Amniotic epithelial cell (primary cell): ENCODE measurements at places on chromosomes 12 and 14.

DNA sequence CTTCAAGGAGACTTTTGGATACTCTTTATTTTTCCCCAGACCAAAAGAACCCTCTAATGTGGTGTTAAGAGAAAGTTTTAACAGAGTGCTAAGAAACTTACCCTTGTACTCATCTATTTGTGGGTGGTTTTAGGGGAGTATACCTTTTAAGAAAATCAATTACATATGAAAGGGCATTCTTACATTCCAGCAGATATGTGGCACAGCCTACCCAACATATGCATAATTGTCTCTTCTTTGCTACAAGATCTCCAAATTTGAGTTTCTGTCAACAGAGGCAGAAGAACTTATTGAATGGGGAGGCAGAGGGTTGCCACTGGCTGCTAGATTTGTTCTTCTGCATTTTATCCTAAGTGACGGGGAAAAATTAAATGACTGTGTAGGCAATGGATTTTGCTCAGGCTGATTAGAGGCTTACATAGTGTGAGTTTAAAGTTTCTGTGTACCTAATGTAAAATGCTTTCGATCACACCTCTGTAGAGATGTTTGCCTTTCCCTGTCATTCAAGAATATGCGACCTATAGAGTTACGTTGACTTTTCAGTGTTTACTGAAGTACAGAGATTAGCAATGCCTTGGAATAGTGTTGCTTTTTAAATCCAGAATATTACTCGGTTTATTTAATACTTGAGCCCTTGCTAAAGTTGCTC is 54.6 kb downstream of the PROX2 start:
- DNase-seq, result no peak

GRCh38 chr14:52014601-52015267 is 25.4 kb downstream of the RTRAF start:
- DNase-seq, result no peak

- no peak for DNase-seq
These were observed 33.9 kb downstream of the SLC35F4 start for GRCh38 chr14:57831981-57832380.

GRCh38 chr12:32560520-32560919 is 118.6 kb upstream of the DNM1L start:
- no peak for DNase-seq

DNA sequence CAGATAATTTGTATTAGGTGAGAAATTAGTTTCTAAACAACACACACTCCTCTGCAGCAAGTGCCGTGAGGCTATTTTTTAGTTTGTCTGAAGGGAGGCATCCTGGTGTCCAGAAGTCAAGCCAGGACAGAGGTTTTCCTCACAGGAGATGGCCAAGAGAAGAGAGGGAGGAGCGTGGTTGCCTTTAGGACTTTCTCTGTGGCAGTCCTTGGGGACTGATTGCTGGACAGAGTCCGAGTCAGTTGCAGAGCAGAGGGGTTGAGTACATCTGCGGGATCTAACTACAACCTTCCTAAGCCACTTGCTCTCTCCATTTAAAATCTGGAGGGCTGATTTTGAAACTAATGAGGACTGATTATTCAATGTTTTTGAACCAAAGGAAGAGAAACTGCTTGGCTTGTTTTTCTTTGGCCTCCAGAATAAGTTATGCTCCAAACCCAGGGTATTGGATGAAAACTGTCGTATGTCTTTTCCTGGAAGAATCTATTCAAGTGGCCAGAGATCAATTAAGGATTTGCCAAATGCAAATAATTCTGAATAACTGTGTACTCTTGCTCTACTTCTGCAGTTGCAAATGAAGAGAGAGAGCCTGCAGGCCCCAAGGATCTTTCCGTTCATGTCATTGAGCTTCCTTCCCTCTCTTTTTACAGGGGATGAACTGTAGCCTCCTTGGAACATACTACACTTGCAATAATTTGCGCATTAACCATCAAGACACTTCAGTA is 1.2 kb downstream of the SLCO1C1 start:
- no peak for DNase-seq

GRCh38 chr12:19665121-19665900 is 226.0 kb downstream of the AEBP2 start:
- DNase-seq, result no peak

- DNase-seq, result no peak
These were observed 341.1 kb downstream of the EMP1 start for GRCh38 chr12:13537623-13538022.

DNA sequence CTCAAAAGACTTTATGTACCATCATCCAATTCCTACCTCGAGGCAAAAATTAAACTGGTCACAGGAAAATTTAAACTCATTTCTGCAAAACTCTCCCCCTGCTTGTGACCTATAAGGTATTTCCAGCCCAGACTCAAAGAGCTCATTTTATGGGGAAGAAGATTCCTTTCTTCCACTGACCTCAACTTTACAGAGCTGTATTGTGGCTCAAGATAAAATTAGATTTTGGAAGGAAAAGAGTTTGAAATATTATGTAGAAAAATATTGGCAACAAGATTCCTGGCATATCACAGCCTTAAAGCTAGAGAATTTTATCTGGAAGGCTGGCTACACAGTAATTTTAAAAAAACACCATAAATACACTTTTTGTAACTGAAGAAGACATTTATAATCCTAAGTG is 91.7 kb downstream of the STXBP6 start:
- peak; percentile 20 for DNase-seq

DNA sequence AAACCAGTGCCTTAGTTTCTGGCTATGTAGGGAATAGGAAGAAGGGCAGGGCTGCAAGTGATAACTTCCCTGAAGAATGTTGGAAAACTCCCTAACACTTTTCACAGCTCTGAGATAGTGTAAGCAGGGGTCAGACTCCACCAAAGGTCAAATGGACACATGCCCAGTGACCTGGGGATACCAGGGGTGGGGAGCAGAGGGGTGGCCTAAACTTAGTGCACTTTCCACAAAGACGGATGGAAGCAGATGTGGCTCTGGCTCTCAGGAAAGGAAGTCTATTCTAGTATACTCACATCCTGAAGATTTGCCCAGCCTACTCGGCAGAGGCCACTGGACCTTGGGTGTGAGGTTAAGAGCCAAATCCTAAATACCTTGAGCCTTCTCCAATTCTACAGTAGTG is 285.8 kb downstream of the NUAK1 start:
- DNase-seq, result no peak

DNA sequence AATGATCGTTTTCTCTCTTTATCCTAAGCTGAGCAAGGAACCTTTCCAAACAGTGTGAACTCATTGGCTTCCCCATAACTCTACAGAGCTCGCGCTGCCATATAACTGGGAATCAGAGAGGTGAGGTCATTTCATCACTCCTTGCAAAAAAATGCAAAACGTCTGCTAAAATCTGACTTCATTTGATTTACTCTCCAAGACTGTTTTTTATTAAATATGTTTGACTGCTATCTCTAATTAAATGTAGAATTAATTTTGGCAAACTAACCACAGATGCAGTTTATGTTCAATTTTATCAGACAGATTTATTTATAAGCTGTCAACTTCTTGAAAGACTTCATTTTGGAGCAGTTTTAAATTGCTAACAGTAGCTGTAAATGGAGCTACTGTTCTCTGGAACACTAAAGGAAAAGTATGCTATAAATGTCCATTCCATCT is 131.6 kb upstream of the SOX5 start:
- no peak for DNase-seq

DNA sequence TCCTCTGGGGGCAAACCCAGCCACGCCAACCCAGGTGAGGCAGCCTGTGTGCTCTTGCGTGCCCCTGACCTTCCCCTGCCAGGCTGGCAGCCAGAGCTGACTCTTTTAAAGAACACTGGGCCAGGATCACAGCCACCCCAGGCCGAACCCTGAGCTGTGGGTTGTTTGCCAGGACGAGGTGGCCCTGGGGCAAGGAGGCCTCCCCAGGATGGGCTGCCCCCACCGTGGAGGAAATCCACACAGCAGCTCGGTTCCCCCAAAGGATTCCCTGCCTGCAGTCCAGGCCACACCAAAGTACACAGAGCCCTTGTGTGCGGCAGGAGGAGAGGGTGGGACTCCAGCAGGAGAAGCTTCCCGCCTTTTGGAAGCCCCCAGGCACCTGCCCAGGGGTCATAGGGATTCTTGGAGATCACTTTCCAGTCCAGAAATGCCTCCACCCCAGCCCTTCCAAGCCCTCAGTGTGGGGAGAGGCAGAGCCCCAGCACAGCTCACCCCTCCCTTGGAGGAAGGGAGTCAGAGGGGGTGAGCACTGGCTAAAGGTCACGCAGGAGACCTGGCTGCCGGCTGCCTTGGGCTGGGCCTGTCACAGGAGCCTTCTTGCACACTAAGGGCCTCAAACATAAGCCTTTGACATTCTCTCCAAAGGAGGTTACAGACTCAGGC is 115.6 kb downstream of the CALM1 start:
- DNase-seq, result no peak

DNA sequence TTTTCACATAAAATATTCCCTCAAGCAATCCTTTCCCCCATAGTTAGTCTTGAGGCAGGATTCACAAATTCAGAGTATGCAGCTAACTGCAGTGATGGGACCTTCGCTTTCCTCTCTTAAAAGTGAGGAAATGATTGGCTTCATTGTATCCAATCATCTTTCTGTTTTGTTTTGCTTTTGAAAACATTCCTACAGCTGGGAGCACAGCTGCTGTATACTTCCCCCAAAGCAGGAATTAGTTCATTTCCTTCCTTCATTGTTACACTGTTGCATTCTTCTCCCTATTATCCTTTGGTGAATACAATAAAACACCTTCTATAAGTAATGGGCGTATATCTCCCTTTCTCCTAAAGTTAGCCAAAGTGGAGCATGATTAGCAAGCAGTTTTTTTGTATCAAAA is 9.4 kb upstream of the GAS2L3 start:
- no peak for DNase-seq

GRCh38 chr12:48999371-49000131 is at the start of gene DDN:
DDN (minus strand) TSS chr12:48999375; CDS start chr12:48999287, 88 bp downstream.
- no peak for DNase-seq

- no peak for DNase-seq
These were observed 1170.6 kb upstream of the SEL1L start for GRCh38 chr14:82704218-82704617.

DNA sequence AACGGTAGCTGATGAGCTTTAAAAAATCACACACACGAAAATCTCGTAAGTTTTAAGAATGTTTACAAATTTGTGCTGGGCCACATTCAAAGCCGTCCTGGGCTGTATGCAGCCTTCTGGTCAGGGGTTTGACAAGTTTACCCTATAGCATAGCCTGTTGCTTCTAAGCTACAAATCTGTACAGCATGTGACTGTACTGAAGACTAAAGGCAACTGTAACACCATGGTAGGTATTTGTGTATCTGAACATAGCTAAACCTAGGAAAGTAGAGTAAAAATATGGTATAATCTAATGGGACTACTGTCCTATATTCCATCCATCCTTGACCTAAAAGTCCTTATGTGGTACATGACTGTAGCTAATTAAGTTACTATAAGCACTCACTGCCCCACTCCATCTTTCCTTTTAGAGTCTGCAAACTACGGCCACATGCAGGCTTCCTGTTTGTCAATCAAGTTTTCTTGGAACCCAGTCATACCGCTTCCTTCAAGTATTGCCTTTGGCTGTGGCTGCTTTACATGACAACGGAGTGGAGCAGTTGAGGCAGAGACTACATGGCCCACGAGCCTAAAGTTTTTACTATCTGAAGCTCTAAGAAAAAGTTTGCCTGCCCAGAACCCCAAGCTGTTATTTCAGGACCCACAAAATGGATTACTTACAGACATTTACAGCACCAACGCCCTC is 18.5 kb downstream of the KRT7 start:
- DNase-seq, result no peak

GRCh38 chr12:32440120-32440865 is 40.9 kb downstream of the FGD4 start:
- DNase-seq, result no peak

DNA sequence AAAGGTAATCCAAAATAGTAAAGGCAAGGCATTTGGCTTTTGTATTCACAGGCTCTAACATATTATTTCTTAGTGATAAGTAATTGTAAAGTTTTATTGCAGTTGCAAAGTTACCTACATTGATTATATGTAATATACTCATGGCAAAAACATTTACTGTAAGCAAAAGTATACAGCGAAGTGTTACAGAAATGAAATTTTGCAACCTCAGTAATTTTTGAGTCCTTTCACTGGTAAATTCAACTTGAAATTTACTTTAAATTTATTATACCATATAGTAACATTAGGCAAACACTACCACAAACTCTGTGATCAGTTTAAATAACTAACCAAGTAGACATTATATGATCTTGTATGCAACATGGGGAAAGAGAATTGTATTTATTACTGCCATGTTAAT is 89.0 kb downstream of the CDK17 start:
- no peak for DNase-seq

- DNase-seq, result no peak
These were observed 9.1 kb upstream of the KCNA5 start for GRCh38 chr12:5034603-5035002.

- no peak for DNase-seq
These were observed 1300.5 kb upstream of the TMEM132C start for GRCh38 chr12:126966498-126966897.

- DNase-seq, result no peak
These were observed 127.1 kb downstream of the ZFP36L1 start for GRCh38 chr14:68665792-68666204.

DNA sequence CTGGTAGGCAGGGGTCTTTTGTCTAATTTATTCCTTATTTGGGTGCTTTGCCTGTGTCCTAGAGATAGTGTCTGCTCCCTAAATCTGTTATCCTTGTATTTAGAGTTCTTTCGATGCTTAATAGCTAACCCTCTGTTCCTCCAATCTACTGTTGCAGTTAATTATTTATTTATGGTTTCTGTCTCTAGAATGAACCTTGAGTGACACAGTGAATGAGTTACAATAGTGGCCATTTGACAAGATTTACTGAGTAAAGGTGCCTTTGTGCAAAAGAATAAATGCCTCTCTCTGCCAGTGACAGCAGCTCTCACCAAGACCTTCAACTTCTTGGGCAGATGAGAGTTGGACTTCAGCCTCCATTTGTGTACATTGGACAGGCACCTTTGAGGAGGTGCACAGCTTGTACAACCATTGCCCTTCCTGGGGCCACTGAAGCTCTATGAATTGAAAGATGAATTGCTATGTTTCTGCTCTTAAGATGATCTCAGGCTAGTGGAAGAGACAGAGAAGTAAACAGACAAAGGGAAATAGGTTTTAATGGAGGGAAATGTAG is 165.9 kb downstream of the DERA start:
- no peak for DNase-seq

- peak; percentile 56 for DNase-seq
These were observed 67.4 kb downstream of the LGMN start for GRCh38 chr14:92680781-92681650.

GRCh38 chr12:23756416-23756815 is 193.1 kb downstream of the SOX5 start:
- no peak for DNase-seq

DNA sequence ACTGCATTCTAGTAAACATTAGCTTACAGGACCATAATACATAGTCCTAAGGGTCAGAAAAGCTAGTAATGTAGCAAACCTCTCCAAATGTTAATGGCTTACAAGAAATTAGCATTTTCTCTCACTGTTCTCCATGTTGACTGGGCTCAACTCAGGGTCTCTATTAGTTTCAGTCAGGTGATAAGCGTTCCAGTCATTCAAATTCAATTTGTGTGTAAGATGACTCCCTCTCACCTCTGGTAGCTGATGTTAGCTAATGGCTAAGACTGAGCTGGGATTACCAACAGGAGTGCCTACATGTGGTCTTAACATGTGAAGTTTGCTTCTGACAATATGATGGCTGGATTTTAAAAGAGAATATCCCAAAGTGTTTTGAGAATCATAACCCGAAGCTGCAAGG is 630.5 kb upstream of the USP15 start:
- no peak for DNase-seq

GRCh38 chr12:4118601-4119156 is 154.9 kb upstream of the CCND2 start:
- no peak for DNase-seq
